ENCODE measurements at places on chromosomes 16 and 17.

GRCh38 chr16:86231321-86231995, 278.9 kb upstream of the FOXF1 start:
- DNase-seq = no peak

DNA sequence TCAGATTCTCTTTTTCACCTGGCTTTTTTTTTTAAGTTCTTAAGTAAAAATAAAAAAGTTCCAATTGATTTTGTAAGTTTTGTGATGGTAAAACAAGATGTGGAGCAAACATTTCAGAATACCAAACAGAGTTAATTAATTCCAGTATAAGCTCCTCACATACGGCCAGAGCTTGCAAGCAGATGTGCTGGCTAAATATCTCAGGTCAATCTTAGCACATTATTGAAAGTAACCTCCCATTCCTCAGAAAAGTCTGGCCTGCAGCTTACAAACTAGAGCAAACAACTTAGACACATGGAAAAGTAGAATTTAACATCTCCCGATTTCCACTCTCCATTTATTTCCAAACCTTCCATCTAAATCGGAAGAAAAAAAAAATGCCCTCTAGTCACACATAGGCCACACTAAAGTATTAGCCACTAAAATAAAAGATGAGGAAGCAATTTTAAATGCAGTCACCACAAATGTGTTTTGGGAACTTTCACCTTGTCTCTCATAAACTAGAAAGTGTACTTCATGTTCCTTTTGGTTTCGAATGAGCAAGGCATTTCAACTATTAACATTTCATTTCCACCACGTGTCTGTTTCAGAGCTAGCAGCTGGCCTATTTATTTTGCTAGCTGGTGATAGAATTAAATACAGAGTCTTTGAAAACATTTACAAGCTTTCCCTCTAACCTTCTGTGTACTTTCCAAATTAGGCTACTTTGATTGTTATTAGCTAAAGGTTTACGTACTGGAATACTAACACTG, 143.3 kb downstream of the STX8 start:
- no peak for DNase-seq

- no peak for DNase-seq
These were observed 3.6 kb downstream of the PIEZO1 start for GRCh38 chr16:88781140-88782077.

- no peak for DNase-seq
These were observed 16.2 kb downstream of the CA4 start for GRCh38 chr17:60165971-60166370.

DNA sequence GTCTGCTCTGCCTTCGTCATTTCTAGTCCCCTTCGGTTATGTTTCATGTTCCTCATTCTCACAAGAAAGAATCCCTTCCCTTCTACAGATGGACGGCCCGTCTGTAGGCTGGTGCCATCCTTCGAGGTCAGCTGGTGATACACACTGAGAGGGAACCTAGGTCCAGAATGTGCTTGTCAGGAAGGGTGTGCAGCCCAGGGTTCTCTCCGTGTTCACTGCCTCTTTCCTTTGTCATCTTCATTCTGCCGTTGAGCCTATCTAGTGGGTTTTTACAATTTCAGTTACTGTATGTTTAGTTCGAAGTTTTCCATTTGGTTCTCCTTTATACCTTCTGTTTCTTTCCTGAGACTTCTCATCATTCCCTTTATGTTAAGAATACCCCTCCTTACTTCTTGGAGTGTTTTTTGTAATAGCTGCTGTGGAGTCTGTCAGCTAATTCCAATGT, 18.9 kb downstream of the KIAA0513 start:
- DNase-seq = no peak

DNA sequence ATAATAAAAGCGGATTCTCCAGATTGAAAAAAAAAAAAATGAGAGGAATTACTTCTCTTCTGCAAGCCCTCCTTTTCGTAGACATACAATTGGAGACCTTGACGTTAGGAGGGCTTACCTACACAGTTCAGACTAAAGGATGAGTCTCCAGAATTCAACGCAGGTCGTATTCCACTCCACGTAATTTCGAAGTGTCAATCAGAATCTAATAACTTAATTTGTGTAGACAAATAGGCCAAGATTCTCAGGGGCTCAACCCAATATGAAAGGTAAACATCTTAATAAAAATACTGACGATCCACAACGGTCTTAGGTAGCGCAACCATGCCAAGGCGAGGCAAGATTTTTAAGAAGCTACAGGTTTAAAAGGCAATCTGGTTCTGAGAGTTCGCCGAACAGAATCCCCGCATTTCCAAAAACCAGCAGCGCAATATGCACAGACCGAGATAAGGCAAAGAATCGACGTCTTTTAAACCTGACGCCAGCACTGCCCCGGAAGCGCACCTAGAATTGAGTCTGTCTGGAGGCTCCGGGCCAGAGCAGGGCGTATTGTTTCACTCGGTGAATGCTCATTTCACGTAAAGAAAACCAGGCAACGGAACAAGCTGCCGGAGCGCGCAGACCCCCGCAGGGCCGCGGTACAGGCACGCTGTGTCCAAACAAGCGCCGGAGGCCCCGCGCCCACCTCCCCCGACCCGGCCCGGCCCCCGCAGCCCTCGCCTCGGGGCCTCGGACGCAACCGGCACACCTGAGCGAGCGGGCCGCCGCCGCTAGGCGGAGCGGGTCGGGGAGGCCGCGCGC, 623 bp downstream of the MBTPS1 start:
- DNase-seq = no peak

DNA sequence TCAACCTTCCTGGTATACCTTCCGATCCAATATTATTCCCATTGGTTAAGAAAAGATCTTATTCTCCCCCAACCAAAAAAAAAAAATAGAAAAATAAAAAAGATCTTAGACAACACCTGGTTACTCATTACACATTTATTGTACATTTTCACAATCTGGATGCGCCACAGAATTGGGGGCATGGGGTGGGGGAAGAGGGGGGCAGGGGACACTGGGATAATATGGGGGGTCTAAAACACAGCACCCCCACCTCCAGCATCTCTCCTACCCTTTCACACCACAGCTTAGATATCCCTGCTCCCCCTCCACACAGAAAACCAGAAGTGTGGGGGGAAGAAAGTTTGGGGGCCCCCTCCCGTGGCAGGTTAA, 3.7 kb downstream of the VAMP2 start:
- DNase-seq = no peak

- no peak for DNase-seq
These were observed 26.6 kb downstream of the TPSD1 start for GRCh38 chr16:1282324-1282973.

DNA sequence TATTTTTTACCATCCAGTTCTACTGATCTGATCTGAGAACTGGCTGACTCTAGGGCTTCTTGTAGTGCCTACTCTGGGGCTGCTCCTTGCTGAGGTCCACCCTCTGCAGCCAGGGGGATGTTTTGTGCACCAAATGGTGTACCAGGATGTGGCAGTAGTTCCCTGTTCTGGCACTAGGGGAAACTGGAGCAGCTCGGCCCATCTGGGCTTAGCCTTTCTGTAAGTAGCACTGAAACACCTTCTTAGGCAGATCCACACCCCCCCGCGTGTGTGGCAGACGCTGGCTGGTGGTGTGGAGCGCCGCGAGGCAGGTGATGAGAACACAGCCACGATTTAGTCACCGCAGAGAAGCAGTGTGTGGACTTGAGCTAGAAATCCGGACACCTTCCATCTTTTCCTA, 17.0 kb downstream of the DUSP14 start:
- no peak for DNase-seq

- DNase-seq = no peak
These were observed 25.4 kb downstream of the GJD3 start for GRCh38 chr17:40338941-40339649.

DNA sequence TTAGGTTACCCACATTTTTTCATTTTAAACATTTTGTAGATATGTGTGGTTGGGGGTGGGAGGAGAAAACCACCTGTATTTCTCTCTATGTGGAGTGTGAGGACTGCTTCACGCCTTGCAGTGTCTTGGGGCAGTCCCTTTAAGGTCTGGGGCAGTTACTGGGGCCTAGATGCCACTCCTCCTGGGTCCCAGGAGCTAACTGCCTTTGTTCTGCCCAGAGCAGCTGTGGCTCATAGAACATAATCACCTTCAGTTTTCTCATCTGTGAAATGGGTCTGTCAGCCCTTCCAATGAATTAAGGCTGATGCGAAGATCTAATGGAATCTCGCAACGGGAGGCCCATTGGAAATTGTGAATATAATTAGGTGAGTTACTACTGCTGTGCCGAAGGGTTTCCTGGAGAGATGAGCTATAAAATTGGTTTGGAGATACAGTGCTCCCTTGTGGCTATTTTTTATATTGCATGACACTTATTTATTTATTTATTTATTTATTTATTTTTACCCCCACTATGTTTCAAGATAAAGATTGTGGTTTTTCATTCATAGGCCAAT, 22.9 kb downstream of the DHRS7C start:
- no peak for DNase-seq

GRCh38 chr17:28518132-28518531, 12.0 kb downstream of the FOXN1 start:
- DNase-seq = no peak

- no peak for DNase-seq
These were observed 225.9 kb upstream of the GOT2 start for GRCh38 chr16:58960034-58960433.

DNA sequence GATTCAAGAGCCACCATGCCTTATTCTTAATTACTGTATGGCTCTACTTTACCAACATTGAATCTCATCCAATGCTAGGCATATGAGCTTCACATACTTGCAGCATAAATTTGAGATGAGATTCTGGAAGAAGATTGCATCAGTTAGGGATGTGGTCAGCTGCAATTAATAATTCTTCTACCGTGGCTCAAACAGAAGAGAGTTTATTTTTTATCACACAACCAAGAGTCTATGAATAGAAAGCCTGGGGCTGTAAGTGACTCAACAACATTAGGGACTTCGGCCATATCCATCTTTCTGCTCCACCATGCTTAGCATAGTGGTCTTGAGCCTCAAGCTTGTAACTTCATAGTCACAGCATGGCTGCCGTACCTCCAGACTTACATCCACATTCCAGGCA, 179.4 kb upstream of the IRX6 start:
- no peak for DNase-seq

DNA sequence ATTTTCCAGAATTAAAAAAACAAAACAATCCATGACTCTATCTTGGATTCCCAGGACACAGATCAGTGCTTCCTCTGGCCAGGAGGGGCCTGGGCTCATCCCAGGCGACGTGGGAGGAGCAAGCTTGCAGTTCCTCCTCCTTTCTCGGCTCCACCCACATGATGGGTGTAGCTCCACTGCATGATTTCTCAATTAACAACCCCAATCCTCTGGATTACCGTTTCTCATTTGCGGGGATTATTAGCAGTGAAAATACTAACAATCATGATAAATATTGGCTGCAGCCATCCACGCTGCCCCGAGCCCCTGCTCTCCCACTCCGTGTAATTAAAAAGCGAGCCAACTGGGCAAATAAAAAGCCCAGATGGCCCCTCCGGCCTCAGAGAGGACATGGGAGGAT, 46.4 kb upstream of the SDK2 start:
- no peak for DNase-seq

GRCh38 chr17:72110231-72110941, 10.4 kb upstream of the SOX9 start:
- DNase-seq = no peak

- DNase-seq = no peak
These were observed 89.9 kb downstream of the IRF8 start for GRCh38 chr16:85988723-85989313.

GRCh38 chr17:9959377-9959981, 54.4 kb upstream of the RCVRN start:
- DNase-seq = peak; percentile 37

DNA sequence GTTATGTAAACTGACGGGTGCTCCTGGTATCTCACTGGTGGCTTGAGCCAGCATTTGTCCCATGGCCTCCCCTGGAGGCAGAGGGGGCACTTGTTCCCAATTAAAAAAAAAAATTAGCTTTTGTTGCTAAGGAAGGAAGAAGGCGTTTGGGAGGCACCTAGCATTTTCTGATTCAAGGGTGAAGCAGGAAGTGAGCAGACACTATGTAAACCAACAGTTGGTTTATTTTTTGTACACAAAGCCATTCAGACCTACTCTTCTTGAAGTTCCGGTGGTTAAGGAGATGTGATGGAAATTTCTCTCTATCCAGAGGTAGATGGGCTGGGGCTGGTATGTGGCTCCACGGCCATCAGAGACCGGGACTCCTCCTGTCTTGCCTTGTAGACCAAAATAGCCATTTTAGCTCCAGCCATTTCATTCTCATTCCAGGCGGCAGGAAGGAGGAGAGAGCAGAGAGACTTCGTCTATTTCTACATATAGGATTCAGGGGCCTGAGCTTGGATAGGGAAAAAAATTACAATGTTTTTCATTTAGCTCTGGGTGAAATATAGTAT, 103.0 kb downstream of the SNX29 start:
- DNase-seq = no peak

Data from iPS DF 6.9 (cell line).